ENCODE measurements at places on chromosomes 16 and 17. TPM values are rescaled to one million over a fixed set of nuclear protein-coding genes. Genes with fewer than 3 reads are reported as not detected.
A peak's percentile ranks its signal among the peaks of the same experiment; 100 is the strongest.

DNA sequence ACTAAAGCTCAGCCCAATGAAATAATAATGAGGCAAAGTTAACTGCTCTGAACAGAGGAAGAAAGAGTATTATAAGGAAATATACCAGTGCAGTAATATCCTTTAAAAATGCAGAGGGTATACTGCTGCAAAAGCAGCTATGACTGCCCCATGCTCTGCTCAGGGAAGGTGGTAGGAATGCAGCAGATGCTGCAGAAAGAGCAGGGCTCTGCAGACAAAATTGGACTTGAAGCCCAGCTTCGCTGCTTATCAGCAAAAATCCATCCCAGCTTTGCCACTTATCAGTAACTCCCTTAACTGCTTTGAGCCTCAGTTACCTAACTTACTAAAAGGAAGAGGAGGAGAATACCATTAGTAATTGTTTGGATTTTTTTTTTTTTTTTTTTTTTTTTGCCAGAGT, 533.8 kb upstream of the CDH5 start:
- DNase-seq, result no peak

DNA sequence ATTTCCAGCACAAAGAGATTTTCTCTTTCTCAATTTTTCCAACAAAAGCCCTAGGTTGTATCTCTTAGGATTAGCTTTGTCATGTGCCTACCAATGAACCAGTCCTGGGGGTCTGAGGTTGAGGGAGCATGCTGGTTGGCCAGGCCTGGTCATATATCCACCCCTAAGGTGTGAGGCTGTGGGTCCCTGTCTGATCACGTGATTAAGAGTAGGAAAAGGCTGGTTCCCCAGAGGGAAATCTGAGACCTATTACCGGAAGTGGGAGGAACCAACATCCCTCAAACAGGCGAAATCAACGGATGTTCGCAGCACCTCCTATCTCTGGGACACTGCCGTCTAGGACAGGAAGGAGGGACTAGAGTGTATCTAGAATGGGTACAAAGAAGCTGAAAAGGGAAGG, 185.7 kb upstream of the IRX5 start:
- no peak for DNase-seq

DNA sequence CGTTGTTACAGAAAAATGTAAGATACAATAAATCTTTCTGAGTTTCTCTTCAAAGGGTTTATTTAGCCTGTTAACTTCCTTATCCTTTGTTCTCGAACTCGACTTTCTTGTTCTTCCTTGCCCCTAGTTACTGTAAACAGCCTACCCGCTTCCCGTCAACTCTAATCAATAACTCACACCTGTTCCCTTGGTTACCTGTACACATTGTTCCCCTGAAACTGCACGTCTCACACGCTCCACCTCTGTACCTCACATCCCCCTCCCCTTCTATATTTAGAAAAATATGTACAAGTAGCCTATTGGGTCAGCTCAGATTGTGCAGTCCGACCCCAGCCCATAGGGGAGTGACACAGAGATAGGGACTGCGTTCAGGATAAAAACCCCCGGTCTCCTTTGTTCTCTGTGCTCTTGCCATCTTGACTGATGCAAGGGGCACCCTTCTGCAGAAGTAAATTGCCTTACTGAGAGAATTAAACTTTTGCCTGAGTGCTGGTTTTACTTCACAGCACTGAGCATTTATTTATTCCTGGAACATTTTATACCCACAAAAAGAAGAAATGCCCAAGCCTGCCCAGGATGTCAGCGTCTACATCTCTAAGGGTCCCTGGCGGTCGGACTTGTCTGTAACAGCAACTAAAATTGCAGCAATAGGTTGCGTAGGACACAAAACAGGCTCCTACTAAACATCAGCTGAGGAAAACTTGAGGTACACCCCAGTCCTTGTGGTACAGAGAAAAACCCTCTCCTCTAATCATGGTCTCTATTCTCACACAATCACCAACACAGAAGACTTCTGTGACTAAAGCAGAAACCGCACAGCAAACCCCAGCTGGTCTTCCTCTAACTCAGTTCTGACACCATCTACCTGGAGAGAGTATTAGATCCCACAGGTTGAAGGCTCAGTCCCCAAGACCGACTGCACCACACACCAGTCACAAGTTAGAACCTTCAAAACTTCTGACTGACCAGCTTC, 11.3 kb downstream of the WDR45B start:
- no peak for DNase-seq

- no peak for DNase-seq
Measured at GRCh38 chr16:89506113-89506504, 2.1 kb upstream of the SPG7 start.

DNA sequence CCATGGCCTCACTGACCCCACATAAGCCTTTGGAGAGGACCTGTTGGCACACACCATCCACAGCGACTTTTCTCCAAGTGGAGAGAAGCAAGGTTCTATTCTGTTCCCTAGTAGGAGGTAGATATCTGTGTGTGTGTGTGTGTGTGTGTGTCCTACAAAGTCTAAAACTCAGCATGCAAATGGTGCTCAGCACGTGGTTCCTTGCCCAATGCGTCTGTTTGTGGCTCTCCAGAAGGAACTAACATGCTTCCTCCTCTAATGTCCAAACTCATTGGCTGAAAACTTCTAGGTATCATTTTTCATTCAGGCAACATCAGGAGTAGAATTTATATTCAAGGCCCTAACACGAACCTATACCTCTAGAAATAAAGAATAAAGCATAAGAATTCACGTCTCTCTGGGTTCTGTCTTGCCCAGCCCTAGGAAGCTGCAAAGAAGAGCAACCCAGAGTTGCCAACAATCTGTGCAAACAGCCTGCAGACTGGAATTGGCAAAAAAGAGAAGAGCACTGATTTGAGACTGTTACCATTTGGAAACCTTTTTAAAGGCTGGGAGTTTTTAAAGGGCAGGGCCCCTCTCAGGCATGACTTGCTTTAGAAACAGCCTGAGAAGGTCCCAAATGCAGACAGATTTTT, 25.5 kb downstream of the MAP3K14 start:
- no peak for DNase-seq

GRCh38 chr16:69105501-69106361, at the start of gene HAS3:
Gene HAS3, plus strand, starts transcription at chr16:69105653. Its CDS starts 3,743 bp downstream, at chr16:69109396.
- peak; percentile 91 for DNase-seq

DNA sequence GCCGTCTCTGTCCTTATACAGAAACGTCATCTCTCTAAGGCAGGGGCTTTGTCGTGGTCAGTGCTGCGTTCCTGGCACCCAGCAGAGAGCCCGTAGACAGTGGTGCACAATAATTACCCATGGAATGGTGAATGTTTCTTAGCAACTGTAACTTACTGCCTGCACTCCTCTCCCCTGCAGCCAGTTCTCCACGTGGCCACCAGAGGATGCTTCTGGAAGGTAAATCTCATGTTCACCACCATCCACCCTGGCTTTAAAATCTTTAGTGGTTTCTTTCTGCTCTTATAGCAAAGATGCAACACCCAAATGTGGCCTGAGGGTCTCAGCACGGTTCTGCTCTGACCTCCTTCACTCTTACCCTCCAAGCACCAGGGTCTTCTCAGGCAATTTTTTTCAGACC, 150.8 kb downstream of the GRIN2A start:
- no peak for DNase-seq

GRCh38 chr17:33901085-33901484, 354.0 kb upstream of the CCL2 start:
- DNase-seq, result no peak

GRCh38 chr17:45042346-45043120, 8.9 kb downstream of the DCAKD start:
- no peak for DNase-seq

GRCh38 chr16:53945996-53946395, 242.0 kb downstream of the FTO start:
- DNase-seq, result no peak

- DNase-seq, result no peak
Measured at GRCh38 chr17:72351884-72352346, 231.1 kb downstream of the SOX9 start.

Gene PNMT
- 0.46 TPM for total RNA-seq

Gene BCAR1
- 125 TPM for total RNA-seq

Gene GALK1
- 34.7 TPM for total RNA-seq
